G401 (cell line): ENCODE measurements at places on chromosomes 16 and 17. TPM values are rescaled to one million over a fixed set of nuclear protein-coding genes. Genes with fewer than 3 reads are reported as not detected.
A peak's percentile ranks its signal among the peaks of the same experiment; 100 is the strongest.

- no peak for DNase-seq
Measured at GRCh38 chr17:65220732-65221131, 83.6 kb downstream of the RGS9 start.

USP31 gene
- 2.4 and 3.0 TPM in 2 replicates for total RNA-seq

DNA sequence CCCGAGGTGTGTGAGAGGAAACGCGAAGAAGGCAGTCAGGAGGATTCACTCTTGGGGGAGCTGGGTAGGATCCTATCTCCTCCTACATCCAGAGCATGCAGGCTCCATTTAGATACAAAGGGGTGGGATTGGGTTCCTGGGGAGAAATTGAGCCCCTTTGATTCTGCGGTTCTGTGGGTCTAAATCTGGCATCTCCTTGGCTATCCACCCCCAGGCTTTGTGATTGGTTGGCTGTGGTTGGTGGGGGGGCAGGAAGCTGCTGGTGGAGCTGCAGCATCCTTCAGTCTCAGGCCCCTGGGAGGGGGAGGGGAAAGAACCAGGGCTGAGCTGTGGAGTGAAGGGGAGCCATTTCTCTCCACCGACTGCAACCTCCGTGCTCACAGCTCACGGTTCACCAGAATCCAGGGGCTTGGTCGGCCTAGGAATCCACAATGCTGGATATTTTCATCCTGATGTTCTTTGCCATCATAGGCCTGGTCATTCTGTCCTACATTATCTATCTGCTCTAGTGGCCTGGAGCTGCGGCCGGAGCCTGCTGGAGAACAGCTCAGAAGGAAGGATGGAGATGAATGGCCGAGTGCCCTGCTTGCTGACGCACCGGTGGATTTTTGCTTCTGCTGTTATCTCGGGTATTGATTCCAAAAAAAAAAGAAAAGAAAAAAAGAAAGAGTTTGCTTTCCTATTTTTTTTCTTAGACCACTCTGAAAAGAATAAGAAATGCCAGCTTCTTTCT lies at the start of gene LASP1NB:
Gene LASP1NB (plus strand): TSS at position 352 of the 733 bp plus-strand sequence.
- DNase-seq, result peak; percentile 95

MYH4 gene
- total RNA-seq, result not detected in 2 replicates

DNA sequence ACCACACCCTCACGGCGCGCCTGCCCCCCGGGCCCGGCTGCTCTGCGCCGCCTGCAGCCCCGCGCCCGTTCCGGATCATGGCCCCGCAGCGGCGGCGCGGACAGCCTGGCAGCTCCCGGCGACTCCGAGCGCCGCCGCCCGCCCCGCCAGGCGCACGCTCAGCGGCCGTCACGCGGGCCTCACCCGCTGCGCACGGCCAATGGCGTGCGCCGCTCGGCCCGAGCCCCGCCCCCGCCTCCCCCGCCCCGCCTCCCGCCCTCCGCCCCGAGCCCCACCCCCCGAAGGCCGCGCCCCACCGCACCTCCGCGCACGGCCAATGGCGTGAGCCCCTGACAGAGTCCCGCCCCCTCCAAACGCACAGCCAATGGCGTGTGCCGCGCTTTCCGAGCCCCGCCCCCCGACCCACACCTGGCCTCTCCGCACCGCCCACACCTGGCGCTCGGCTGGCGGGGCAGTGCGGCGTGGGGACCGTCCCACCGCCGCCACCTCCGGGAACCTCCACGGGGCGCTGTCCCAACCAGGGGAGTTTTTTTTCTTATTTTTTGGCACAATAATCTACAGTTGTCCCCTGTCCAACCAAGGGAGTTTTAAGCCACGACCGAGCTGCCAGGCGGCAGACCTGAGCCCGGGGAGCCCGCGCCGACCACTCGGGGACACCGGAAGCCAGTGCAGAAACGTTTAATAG lies at the start of gene PCYT2:
Gene PCYT2 (minus strand): TSS at position 123 of the 685 bp plus-strand sequence. CDS start 44 bp downstream, at position 79.
- DNase-seq, result peak; percentile 93

LAT gene
- total RNA-seq, result 7.4 TPM in 1 of 2 replicates, not detected in the other

KRT40 gene
- not detected in 2 replicates for total RNA-seq

DNA sequence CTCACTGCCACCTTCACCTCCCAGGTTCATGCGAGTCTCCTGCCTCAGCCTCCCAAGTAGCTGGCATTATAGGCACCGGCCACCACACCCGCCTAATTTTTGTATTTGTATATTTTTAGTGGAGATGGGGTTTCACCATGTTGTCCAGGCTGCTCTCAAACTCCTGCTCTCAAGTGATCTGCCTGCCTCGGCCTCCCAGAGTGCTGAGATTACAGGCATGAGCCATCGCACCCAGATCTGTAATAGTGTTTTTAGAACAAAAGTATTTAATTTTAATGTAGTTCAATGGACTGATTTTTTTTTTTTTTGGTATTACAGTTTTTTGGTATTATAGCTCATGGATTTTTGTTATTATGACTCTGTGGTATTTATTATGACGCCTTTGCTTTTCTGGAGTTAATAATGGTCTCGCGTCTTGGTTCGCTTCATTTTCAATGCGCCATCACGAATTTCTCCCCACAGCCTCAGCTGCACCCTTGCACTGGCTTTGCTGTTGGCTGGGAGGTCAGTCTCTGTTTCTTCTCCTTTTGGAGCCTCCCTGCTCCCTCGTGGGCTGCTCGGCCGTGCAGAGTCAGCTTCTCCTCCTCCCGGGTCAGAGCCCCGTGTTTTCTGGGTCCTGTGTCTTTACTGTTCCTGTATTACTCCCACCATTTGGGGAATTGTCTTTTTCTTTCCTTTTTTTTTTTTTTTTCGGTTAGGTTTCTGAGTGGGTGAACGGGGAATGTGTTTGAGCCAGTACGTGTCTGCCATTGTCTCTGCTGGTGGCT lies 27.2 kb downstream of the BAIAP2 start:
- DNase-seq, result no peak

- no peak for DNase-seq
Measured at GRCh38 chr17:28367641-28368305, 2.3 kb downstream of the VTN start.

DNA sequence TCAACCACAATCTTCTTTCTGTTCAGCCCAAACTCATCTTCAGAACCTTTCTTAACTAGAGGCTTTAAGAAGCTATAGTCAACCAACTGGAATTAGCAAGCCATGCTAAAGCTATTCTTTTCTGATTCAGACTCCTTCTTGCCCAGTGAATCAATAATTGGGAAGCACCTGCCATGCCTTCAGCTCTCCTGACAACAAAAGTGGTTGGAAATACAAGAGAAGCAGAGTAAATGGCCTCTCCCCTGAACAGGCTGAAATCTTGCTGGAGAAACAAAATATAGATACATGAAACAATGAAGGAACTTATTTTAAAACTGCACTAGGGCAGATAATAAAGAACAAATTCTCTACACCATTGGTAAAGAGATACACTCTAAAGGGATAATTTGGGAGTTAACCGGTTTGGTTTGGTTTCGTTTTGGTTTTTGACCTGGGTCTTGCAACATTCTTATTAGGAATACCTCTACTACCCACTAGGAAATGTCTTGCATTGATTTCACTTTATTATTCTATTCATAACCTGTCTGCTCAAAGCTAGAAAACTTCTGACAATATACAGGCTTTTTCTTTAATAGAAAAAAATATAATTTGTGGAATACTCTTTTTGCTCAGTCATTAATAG lies 173.6 kb upstream of the DYNLRB2 start:
- no peak for DNase-seq
